ENCODE measurements at places on chromosomes 4 and X.
A peak's percentile ranks its signal among the peaks of the same experiment; 100 is the strongest.

DNA sequence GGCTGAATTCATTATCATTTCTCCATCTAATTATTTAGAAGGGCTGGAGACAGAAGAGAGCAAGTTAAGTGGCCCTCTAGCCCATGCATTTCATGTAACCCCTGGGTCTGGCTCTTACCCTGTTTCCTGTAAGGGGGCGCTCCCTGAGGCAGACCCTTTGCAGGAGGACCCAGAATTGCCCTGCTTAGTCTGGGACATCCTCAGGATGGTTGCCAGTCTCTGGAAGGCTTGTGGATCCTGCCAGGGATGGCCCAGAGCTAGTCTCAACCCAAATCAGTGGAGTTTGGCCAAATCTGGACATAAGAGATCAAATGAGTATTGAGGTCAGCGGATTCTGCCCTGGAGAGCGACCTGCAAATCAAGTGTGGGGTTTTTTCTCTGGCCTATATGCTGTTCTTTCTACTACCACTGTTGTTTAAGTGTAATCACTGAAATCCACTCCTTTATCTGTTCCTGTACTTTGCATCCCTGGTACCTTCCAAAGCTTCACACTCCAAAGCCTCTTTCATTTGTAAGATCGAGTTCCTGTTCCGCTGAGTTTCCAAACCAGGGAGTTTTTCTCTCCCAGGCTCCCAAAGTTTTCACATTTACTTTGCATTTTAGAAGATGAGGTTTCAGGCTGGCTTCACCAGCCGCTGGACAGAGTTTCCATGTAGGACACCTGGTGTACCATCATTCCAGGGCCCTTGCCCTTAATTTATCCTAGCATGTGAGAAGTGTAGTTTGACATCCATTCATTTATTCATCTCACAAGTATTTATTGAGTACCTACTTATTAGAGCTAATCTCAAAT lies 6.3 kb downstream of the KLF3 start:
- DNase-seq, result no peak

- DNase-seq, result no peak
Observed at GRCh38 chrX:114924423-114924822, 93.0 kb downstream of the IL13RA2 start.

DNA sequence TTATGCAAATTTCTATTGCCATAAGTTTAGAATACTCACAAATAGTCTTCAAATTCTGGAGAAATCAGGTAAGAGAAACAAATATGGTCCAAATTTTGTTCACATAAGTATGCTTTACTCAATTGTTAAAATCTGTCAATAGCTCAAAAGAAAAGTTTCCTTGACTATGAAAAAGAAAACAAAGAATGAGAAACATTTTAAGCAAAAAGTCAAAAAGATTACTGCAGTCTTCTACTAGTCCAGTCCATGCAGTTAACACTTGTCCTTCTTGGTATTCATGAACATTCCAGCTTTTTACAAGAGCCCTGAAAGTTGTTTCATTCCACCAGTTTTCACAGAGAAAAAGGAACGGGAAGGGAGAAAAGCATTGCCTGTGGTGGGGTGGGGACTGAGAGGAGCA lies 54.7 kb upstream of the ZXDA start:
- DNase-seq, result no peak

- no peak for DNase-seq
Observed at GRCh38 chrX:115902995-115903394, 267.5 kb upstream of the AGTR2 start.

- DNase-seq, result no peak
Observed at GRCh38 chrX:44459501-44459900, 83.2 kb downstream of the FUNDC1 start.

DNA sequence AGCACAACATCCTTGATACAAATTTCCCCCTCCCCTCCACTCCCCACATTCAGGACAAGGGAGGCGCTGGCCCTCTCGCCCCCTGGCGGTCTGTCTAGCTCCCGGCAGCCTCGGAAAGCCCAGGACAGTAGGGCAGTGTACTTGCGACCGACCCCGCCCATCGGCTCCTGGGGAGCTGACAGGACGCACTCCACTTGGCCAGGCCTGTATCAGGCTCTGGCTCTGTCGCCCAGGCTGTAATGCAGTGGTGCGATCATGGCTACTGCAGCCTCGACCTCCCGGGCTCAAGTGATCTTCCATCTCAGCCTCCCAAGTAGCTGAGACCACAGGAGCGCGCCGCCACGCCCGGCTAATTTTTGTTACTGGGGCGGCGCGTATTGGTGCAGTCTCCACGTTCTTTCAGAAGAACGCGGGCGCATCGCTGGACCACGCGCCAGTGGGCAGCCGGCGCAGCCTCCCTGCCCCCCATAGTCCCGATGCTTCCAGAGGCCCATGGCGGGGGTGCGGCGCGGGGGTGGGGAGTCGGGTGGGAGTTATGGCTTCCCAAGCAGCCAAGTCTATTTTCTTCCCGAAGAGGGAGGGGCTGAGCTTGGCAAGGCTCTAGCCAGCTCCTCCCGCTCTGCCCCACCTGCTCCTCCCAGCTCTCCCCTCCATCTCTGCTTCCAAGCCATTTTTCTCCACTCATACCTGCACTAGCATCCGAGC lies 7.8 kb upstream of the AKAP14 start:
- peak; percentile 28 for DNase-seq

DNA sequence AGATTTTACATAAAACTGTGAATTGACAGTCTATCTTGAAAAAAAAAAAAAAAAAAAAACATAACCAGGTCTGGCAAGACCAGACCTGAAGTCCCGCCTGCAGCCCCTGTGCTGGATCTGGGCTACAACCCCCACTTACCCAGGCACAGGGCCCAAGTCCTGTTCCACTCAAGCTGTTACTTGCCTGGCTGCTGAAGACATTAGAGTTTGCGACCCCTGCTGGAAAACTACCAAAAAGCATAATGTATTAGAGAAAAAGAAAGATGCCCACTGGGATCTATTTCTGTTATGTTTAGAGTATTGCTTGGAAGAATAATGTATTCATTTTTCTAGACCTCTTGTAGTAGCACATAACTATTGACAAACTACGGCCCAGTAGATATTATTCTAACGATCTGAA lies 4.7 kb downstream of the HS3ST1 start:
- DNase-seq, result no peak

- DNase-seq, result no peak
Observed at GRCh38 chr4:23736466-23736865, 153.4 kb downstream of the PPARGC1A start.

DNA sequence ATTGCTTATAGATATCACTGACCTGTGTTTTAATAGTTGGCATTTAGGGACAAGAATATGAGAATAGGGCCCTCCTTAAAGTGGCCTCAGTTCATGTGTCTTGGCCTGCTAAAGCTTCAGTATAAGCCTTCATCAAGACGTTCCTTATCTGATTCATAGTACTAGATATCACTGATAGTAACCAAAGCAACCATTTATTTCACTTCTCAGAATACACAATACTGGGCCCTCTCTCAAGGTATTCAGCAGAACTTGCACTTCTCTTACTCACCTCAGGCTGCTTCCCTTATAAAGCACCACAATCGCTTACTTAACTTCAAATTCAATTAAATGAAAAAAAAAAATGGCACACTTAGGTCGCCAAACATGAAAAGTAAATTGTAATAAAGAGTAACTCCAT lies 259.4 kb upstream of the PCDH7 start:
- DNase-seq, result no peak

DNA sequence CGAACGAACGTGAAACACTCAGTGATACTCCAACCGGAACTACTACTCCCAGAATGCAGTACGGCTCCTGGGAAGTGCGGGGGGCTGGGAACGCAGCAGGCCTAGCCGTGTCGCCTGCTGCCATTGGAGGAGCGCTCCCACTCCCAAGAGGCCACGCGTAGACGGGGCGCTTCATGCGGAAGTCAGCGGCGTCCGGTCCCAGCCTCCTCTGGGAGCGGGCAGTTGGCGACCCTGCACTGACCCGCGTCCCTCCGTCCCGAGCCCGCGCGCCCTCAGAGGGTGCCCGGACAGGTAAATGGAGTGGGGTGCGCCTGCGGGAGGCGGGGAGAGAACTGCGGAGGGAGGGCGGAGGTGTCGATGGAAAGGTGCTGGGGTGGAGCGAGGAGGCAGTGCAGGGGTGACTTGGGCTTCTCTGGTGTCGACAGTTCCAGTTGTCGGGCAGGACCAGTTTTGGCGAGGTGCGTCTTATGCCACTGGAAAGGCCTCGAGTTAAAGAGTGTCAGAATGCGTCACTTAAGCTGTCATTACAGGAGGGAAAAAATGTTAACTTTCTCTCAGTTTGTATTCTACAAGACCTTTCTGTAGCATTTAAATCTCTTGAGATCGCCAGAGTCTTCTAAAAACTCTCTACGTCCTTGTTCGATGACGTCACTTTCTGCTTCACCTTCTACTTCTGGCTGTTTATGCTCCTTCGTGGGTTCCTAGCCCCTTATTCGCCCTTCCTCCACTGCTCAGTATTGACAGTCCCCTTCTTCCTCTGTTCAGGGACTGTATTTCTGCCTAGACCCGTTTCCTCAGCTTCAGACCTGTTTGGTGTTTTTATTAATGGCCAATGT lies at the start of gene VAMP7:
Gene VAMP7, plus strand, starts transcription at position 188 of the 836 bp plus-strand sequence. CDS start 8,122 bp downstream, outside the sequence.
- DNase-seq, result peak; percentile 47

GRCh38 chr4:2927016-2927695 lies 36.0 kb downstream of the NOP14 start:
- DNase-seq, result no peak

DNA sequence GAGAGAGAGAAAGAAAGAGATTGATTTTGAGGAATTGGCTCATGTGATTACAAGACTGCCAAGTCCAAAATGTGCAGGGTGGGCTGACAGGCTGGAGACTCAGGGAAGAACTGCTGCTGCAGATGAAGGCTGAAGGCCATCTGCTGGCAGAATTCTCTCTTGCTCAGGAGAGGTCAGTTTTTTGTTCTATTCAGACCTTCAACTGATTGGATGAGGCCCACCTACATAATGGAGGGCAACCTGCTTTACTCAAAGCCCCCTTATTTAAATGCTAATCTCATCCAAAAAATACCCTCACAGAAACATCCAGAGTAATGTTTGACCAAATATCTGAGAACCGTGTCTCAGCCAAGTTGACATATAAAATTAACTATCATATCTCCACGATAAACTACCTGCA lies 38.2 kb upstream of the MAMLD1 start:
- no peak for DNase-seq

GRCh38 chrX:18702362-18703195 lies 4.9 kb upstream of the PPEF1 start:
- no peak for DNase-seq

DNA sequence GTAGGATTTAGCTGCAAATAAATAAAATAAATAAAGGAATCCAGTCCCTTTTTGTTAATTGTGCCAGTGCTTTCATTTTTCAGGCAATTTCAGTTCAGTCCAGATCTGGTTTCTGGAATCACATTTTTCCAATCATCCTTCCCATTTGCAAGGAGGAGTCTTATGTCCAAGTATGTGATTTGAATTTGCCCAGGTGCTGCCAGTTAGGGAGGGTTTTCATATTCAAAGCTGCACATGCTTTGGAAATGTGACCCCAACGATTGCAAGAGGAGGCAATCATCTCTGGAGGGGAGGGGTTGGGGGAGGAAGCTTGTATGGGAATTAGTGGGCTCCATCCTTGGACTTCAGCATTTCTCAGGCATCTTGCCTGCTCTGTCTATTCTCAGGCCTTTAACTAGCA lies 4.4 kb downstream of the PLAC1 start:
- no peak for DNase-seq

DNA sequence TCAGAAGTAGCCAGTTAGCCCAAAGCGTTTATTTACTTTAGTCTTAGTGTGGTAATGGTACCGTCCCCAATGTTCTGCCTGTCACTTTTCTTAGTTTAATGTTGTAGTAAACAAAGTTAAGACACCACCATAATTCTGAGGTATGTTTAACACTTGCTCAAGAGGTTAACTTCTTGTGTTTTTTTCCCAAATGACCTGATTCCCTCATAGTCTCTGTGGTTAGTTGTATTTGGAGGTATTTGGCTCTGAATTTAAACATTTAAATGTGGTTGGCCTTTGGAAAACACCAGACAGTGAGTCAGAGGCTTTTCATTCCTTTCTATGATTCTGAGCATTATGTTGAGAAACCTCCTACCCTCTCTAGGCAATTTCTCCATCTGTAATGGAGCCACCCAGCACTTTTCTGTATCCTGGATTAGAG lies 47.9 kb downstream of the CXCL1 start:
- no peak for DNase-seq

DNA sequence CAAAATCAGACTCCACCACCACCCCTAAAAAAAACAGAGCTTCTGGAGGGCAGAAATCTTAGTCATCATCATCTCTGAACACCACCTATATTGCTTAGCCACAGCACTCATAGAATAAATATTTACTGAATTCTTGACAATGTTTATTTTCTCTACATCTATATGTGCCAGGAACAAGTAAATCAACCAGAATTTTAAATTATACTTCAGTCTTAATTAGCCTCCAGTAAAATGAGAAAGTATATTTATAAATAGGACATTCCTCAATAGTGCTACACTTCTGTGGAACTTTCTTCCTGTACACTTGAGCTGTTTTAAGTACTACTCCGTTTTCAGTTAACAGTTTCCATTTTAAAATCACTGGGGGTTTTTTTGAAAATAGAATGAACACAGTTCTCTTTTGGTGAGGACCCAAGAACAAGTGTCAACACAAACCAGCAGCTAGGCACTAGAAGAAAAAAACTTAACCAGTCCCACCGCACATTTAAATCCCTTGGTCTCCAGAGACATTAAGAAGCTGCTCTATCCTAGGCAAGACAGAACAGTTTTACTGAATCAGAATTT lies 25.5 kb downstream of the SMIM14 start:
- no peak for DNase-seq

- DNase-seq, result no peak
Observed at GRCh38 chr4:55446578-55446922, 50.8 kb downstream of the TMEM165 start.

GRCh38 chr4:1090036-1090435 lies 23.3 kb downstream of the RNF212 start:
- no peak for DNase-seq

- no peak for DNase-seq
Observed at GRCh38 chr4:76980261-76980660, 30.7 kb downstream of the SEPTIN11 start.

GRCh38 chr4:94410678-94411206 lies 41.0 kb upstream of the PDLIM5 start:
- DNase-seq, result no peak

DNA sequence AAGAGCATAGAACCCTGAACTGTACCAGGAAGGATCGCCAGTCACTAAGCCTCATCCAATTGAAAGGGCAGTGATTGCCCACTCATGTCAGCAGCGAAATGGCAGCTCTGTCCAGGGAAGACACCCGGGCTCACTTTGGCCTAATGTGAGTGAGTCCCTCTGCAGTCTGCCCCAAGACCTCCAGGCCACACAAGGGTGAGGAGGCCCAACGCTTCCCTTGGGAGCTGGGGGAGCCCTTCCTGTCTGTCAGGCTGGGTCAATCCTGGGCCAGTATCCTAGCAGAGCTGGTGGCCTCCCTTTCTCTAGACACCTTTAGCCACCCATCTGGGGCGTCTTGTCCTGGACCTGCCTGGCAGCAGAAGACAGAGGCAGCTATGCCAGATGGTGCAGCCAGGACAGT lies 39.6 kb upstream of the GPC4 start:
- no peak for DNase-seq

DNA sequence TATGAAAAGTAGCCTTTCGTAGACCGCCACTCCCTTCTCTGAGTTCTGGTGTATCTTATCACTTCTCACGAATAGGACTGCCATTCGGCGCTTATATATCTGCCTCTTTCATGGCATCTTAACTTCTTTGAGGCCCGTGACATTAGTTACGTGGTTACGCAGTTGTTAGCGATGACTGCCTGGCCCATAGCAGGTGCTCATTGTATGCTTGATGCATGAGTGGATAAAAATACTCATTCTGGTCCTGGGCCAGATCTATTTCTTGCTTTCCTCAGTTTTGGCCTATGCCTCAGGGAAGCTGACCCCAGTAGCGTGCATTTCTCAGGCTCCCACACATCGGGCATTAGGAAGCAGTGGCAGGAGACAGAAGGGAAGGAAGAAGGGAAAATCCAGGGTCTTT lies 60.7 kb upstream of the PITX2 start:
- DNase-seq, result no peak

All from stimulated activated CD4-positive, alpha-beta T cell treated with anti-CD3 and anti-CD28 coated beads, Interleukin-15, amount 100 ng/mL, for 1 hour (primary cell).